ENCODE measurements at places on chromosomes 13 and 19. TPM values are rescaled to one million over a fixed set of nuclear protein-coding genes. Genes with fewer than 3 reads are reported as not detected.

- DNase-seq: no peak
Measured at GRCh38 chr13:30998136-30999088, 66.0 kb downstream of the TEX26 start.

GRCh38 chr13:109881347-109881725 is 95.0 kb upstream of the IRS2 start:
- DNase-seq: no peak

Gene ATP4B
- total RNA-seq: not detected

Gene SNAPC2
- total RNA-seq: 17.4 TPM

- DNase-seq: no peak
Measured at GRCh38 chr13:22945321-22946226, 235.2 kb upstream of the SGCG start.

GRCh38 chr19:53160350-53160749 is 1.5 kb upstream of the ZNF347 start:
- no peak for DNase-seq

GRCh38 chr13:78370231-78370630 is 233.1 kb downstream of the POU4F1 start:
- no peak for DNase-seq
